ENCODE measurements at places on chromosomes 4 and X. TPM values are rescaled to one million over a fixed set of nuclear protein-coding genes. Genes with fewer than 3 reads are reported as not detected.

Gene GPRIN3
- 5.2 TPM for total RNA-seq

Gene PROM1
- total RNA-seq, result 1.5 TPM

Gene DSPP
- total RNA-seq, result not detected

DNA sequence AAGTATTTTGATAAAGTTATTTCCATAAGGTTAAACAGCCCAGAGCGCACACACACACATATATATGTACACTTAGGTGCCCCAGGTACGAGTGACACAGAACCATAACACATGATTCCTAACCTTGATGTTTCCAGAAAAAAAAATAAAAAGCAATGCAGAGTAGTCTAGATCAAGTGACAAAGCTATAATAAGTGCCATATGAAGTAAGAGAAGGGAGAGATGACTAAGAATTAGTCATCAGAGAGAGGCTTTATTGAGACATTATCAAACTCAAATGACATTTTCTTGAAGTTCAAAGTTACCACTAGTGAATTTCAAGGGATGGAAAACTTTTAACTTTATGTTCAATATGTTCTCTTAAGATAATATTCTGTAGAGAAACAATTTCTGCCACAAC, 215.0 kb downstream of the HTR2C start:
- no peaks in the 10 kb centered on the region for H3K4me1 ChIP-seq
- no peak overlapping the region for H3K4me3 ChIP-seq
- H3K27me3 ChIP-seq, result no peaks in the 10 kb centered on the region

DNA sequence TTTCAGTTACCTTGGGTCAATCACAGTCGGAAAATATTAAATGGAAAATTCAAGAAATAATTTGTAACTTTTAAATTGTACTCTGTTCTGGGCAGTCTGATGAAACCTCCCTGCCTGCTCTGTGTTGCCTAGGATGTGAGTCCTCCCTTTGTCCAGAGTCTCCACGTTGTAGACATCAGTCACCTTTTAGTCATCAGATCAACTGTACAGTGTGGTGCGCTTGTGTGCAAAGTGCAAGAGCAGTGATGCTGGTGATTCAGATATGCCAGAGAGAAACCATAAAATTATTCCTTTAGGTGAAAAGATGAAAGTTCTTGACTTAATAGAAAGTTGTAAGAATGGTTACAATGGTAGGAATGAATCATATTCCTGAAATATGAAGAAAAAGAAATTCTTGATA, 1.4 kb downstream of the SPATA4 start:
- no peak overlapping the region for H3K4me3 ChIP-seq
- H3K36me3 ChIP-seq, result no peaks in the 10 kb centered on the region
- no peaks in the 10 kb centered on the region for H3K27me3 ChIP-seq
- DNase-seq, result no peak
- H3K4me1 ChIP-seq, result no peaks in the 10 kb centered on the region

DNA sequence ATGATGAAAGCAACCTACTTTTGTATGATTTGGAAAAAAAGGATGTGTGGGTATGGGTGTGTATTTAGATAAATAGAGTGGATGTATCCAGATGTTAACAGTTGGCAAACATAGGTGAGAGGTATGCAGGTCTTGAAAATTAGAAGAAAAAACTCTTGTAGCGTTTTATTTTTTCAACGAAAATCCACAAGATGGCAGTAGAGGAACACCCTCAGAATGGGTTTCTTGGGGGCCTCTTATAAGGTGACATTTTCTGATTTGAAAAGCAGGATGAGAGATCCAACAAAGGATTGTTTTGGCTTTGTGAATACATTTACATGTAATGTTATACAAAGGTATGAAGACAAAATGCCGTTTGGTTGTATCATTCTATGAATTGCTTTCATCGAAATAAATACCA, 68.3 kb downstream of the FMR1NB start:
- no peak overlapping the region for H3K4me3 ChIP-seq
- H3K4me1 ChIP-seq, result no peaks in the 10 kb centered on the region
- DNase-seq, result no peak
- H3K27me3 ChIP-seq, result no peaks in the 10 kb centered on the region
- no peak overlapping the region for H3K27ac ChIP-seq
- no peaks in the 10 kb centered on the region for H3K36me3 ChIP-seq

GRCh38 chr4:6546681-6547447, 28.1 kb upstream of the MAN2B2 start:
- no peaks in the 10 kb centered on the region for H3K27me3 ChIP-seq
- no peak overlapping the region for H3K27ac ChIP-seq
- no peak overlapping the region for H3K4me3 ChIP-seq
- H3K36me3 ChIP-seq, result no peaks in the 10 kb centered on the region
- DNase-seq, result no peak
- H3K4me1 ChIP-seq, result no peaks in the 10 kb centered on the region

- H3K27ac ChIP-seq, result no peak overlapping the region
- peak overlapping the region; percentile 24 for H3K4me3 ChIP-seq
- DNase-seq, result no peak
- no peaks in the 10 kb centered on the region for H3K27me3 ChIP-seq
Measured at GRCh38 chrX:48468693-48469691, 1.1 kb downstream of the SLC38A5 start.

DNA sequence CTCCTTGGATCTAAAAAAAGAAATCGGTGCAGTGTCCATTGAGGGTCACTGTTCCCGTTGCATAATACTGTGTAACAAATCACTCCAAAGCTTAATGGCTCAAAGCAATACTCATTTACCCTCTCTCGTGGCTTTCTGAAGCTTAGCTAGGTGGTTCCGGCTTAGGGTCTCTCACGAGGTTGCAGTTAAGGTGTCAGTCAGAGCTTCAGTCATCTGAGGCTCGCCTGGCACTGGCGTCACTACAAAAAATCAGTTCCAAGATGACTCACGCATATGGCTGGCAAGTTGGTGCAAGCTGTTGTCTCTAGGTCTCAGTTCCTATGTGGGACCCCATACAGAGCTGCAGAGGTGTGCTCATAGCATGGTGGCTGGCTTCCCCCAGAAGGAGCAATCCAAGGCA, 91.0 kb downstream of the BEND2 start:
- no peaks in the 10 kb centered on the region for H3K36me3 ChIP-seq
- no peaks in the 10 kb centered on the region for H3K4me1 ChIP-seq
- no peak overlapping the region for H3K27ac ChIP-seq
- DNase-seq, result no peak
- H3K4me3 ChIP-seq, result no peak overlapping the region
- H3K27me3 ChIP-seq, result no peaks in the 10 kb centered on the region

GRCh38 chr4:83686166-83686565, 150.3 kb downstream of the GPAT3 start:
- no peaks in the 10 kb centered on the region for H3K27me3 ChIP-seq
- DNase-seq, result no peak
- no peaks in the 10 kb centered on the region for H3K4me1 ChIP-seq
- no peak overlapping the region for H3K27ac ChIP-seq
- no peaks in the 10 kb centered on the region for H3K36me3 ChIP-seq

GRCh38 chrX:7970428-7970827, 43.2 kb upstream of the PNPLA4 start:
- no peak overlapping the region for H3K4me3 ChIP-seq
- no peaks in the 10 kb centered on the region for H3K27me3 ChIP-seq
- no peak for DNase-seq
- no peaks in the 10 kb centered on the region for H3K36me3 ChIP-seq
- H3K4me1 ChIP-seq, result no peaks in the 10 kb centered on the region

DNA sequence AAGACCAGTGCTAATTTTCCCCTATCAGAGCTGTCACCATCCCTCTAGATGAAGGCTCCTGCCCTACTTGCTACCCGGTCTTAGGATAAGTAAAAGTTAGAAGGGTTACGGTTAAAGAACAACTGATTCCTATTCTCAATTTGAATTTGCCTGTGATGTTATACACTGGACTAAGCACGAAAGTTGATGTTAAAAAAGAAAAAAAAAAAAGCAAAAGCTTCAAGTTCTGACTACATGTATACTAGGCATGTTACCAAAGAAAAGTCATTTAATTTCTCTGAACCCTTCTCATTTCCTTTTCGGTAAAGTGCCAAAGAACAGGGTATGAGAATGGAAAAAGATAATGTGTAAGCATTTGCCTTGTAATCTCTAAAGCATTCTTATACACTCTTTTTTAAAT, 1.4 kb upstream of the PPID start:
- H3K4me1 ChIP-seq, result peaks cover 4% of the 10 kb centered on the region
- no peak for DNase-seq
- no peaks in the 10 kb centered on the region for H3K36me3 ChIP-seq
- H3K27ac ChIP-seq, result no peak overlapping the region
- H3K27me3 ChIP-seq, result no peaks in the 10 kb centered on the region

Gene RHOXF2B
- not detected for total RNA-seq

Gene ART3
- total RNA-seq, result not detected

GRCh38 chr4:145494666-145495270, 13.1 kb downstream of the SMAD1 start:
- H3K36me3 ChIP-seq, result no peaks in the 10 kb centered on the region
- peaks cover 2% of the 10 kb centered on the region for H3K4me1 ChIP-seq
- no peak overlapping the region for H3K27ac ChIP-seq
- H3K27me3 ChIP-seq, result no peaks in the 10 kb centered on the region
- no peak for DNase-seq

DNA sequence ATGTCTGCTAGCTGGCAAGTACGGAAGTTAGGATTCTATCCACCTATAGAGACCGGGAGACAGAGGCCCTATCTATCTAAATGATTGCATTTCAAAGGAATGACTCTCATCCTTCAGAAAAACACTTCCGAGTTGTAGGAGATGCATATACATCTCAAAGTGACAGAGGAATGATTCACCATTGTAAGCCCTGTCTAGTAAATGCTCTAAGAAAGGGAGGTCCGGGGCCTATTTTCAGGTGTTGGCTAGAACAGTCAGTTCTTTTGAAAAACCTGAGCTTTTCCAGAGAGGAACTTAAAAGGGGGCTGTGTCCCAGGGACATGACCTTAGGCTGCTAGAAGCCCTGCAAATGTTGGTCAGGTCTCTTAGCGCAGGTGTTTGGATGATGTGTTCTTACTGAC, 262.9 kb upstream of the IL1RAPL1 start:
- no peaks in the 10 kb centered on the region for H3K27me3 ChIP-seq
- H3K4me1 ChIP-seq, result no peaks in the 10 kb centered on the region
- H3K36me3 ChIP-seq, result no peaks in the 10 kb centered on the region
- H3K4me3 ChIP-seq, result no peak overlapping the region
- no peak for DNase-seq
- H3K27ac ChIP-seq, result no peak overlapping the region

GRCh38 chr4:109989618-109990017, 76.9 kb downstream of the EGF start:
- no peak for DNase-seq
- H3K4me1 ChIP-seq, result peaks cover 1% of the 10 kb centered on the region
- H3K27me3 ChIP-seq, result no peaks in the 10 kb centered on the region
- H3K36me3 ChIP-seq, result no peaks in the 10 kb centered on the region

- no peak overlapping the region for H3K27ac ChIP-seq
- no peaks in the 10 kb centered on the region for H3K4me1 ChIP-seq
- H3K27me3 ChIP-seq, result no peaks in the 10 kb centered on the region
- H3K36me3 ChIP-seq, result no peaks in the 10 kb centered on the region
- no peak overlapping the region for H3K4me3 ChIP-seq
Measured at GRCh38 chr4:103786014-103786413, 66.2 kb upstream of the TACR3 start.

Gene RPS6KA6
- total RNA-seq, result 8.8 TPM

Gene CT45A2
- total RNA-seq, result not detected

DNA sequence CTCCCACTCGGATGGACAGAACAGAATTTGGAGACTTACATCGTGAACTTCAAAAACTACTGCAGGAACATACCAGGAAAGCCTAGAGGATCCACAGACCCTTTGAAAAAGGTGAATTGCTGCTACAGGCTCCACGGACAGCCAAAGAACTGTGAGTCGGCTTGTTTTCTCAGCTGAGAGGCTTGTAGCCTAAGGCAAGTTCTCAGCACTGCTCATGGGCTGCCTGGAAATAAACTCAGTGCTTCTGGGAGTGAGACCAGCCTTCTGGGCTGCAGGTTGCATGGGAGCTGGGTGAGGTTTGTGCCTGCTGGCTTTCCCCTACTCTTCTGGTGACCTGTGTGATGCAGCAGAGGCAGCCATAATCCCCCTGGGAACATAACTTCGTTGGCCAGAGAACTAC, 1397.6 kb downstream of the FAM133A start:
- no peaks in the 10 kb centered on the region for H3K36me3 ChIP-seq
- H3K27me3 ChIP-seq, result no peaks in the 10 kb centered on the region
- H3K27ac ChIP-seq, result no peak overlapping the region
- no peak for DNase-seq

DNA sequence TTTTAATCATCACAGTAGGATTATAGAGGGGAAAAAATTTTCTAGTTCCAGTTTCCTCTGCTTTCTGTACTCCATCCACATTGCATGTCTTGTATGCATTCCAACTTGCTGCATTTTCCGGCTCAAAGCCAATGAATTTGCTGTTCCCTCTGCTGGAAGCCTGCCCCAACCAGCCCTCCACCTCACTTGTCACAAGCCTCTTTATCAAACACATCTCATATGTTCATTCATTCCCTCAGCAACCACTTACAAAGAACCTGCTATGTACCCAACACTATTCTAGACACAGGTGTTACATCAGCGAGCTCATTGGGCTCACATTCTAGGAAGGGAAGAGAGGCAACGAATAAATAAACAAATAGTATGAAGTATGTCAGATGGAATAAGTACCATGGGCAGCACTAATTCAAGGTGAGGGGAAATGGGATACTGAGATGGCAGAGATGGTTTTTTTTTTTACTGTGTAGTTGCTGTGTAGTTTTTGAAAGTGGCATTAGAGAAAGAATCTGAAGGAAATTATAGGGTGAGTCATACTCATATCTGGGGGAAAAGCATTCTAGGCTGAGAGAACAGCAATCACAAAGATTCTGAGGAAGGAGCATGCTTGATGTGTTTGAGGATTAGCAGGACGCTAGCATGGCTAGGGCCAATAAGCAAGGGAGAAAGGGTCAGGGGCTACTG, 332.5 kb downstream of the PDGFC start:
- peaks cover 1% of the 10 kb centered on the region for H3K4me1 ChIP-seq
- H3K27ac ChIP-seq, result no peak overlapping the region
- H3K4me3 ChIP-seq, result no peak overlapping the region

- H3K27me3 ChIP-seq, result no peaks in the 10 kb centered on the region
- H3K4me3 ChIP-seq, result no peak overlapping the region
Measured at GRCh38 chr4:152525878-152526277, 10.0 kb downstream of the FBXW7 start.

DNA sequence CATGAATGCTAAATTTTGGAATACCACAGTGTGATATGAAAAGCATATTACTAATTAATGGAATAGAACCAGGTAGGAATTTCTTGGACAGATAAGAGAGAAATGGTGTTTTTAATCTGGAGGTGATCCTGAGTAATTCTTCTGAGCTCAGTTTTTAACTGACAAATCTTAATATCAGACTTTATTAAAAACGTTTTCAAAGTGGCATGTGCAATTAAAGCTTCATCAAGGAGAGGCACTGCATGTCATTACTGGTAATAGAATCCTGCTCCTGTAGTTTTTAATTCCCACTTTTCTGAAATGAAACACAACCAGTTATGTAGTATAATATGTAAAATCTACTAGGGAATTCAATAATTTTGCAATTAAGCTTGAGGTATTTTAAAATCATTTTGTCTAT, 7.0 kb upstream of the PTTG2 start:
- H3K27ac ChIP-seq, result no peak overlapping the region
- H3K27me3 ChIP-seq, result no peaks in the 10 kb centered on the region
- H3K4me3 ChIP-seq, result no peak overlapping the region
- no peak for DNase-seq
- H3K4me1 ChIP-seq, result no peaks in the 10 kb centered on the region
